Ovary (tissue), 10 donors: ENCODE measurements at places on chromosomes 7 and 10.

DNA sequence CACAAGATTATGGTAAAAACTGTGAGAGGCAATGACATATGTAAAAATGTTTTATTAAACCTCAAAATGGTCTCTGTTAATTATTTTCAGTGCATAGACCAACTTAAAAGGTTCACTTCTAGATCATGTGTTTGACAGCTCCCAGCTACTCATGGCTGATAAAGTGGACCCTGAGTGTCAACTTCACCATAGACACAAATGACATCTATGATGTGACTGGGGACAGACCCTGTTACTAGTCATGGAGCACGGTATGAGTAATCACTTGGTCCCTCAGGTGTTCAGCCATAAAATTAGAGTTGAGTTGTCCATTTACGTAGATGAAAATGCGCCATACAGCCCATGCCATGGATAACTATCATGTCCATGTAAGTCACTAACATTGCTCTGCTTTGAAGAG lies 199.8 kb downstream of the ZNF365 start:
- DNase-seq, result no peak

- DNase-seq, result no peak
These were observed 346.0 kb downstream of the PHF14 start for GRCh38 chr7:11319491-11320274.

DNA sequence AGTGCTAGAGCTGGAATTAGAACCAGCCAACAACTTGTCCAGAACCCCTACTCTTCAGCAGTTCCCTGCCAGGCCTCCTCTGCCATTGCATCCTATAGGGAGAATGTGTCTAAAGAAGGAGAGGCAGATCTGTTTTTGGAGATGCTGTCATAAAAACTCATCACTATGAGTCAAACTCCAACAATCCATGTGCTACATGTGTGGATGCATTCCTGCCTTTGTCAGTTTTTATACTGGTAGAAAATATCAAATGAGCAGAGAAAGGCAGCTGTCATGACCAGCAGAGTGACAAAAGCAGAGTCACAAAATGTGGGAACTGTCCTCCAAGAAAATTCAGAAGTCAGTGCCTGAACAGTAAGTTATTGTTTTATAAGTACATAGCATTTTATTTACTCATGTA lies 93.0 kb downstream of the ABLIM1 start:
- no peak for DNase-seq

- no peak for DNase-seq
These were observed 438.1 kb upstream of the NRP1 start for GRCh38 chr10:33772370-33773252.

- no peak for DNase-seq
These were observed 37.1 kb downstream of the COL26A1 start for GRCh38 chr7:101399759-101400158.

GRCh38 chr7:7920481-7920880 lies 48.1 kb upstream of the GLCCI1 start:
- no peak for DNase-seq

DNA sequence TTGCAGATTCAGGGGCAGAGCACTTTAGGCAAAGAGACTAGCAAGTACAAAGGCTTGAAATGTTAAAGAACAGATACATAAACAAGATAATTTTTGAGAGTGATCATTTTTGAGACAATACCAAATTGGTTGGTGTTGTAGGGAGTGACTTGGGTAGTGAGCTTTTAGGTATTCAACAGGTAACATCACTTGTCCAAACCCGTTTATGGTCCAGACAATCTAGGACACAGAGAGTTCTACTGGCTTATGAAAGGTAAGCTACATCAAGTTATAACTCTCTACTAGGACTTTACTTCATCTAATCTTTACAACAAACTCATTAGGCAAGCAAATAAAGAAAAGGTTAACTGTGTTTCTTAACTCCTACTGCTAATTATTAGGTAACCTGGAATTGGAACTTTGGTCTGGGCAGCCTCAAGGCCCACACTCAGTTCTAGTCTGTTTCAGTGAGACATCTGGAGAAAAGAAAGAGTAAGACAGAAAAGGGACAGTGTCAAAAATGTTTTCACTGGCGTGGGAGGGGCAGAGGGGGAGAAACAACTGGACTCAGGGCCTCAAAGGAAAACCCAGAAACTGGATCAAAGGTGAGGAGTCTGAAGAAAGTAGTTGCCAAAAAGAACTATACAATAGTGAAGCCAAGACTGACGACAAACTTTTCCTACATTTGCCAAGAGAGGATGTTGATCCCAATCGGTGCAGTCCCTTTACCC lies 39.2 kb downstream of the GNAT3 start:
- no peak for DNase-seq

DNA sequence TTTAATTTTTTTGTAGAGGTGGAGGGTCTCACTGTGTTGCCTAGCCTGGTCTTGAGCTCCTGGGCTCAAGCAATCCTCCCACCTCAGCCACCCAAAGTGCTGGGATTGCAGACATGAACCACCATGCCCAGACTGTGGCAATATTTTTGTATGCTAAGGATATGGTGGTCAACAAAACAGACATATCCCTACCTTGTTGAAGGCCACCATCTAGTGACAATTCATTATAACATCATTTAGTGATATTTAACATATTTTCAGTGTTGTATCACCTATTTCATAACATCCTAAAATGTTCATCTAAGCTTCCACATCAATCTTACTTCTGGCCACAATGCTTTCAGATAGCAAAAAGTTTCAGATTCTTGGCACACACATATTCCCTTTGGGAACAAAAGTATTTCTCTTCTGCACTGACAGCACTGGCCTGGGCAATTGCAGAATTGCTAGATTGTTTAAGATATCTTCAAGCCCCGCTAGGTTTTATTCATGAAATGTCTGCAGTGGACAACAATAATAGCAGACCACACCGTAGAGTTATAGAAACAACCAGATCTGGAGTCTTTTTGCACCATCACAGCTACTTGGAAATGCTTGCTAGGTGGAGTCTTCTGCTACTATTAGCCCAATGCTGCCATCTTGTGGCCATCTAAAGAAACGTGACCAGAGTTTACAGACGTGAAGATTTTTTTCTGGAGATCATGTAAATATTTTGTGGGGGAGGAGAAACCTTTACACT lies 58.4 kb downstream of the DNAJC12 start:
- peak; percentile 53 for DNase-seq

DNA sequence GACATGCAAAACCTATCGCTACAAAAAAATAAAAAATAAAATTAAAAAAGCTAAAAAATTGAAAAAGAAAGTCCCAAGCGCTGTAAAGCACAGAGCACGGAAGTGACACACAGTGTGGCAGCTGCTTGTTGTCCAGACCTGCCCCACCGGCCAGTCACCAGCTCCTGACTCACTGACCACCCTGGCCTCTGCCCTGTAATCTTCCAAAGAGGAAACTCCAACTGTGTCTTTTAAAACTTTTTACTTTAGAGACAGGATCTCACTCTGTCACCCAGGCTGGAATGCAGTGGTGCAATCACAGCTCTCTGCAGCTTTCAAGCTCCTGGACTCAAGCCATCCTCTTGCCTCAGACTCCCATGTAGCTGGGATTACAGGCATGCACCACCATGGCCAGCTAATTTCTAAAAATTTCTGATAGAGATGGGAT lies 23.6 kb downstream of the GNA12 start:
- DNase-seq, result peak; percentile 63

DNA sequence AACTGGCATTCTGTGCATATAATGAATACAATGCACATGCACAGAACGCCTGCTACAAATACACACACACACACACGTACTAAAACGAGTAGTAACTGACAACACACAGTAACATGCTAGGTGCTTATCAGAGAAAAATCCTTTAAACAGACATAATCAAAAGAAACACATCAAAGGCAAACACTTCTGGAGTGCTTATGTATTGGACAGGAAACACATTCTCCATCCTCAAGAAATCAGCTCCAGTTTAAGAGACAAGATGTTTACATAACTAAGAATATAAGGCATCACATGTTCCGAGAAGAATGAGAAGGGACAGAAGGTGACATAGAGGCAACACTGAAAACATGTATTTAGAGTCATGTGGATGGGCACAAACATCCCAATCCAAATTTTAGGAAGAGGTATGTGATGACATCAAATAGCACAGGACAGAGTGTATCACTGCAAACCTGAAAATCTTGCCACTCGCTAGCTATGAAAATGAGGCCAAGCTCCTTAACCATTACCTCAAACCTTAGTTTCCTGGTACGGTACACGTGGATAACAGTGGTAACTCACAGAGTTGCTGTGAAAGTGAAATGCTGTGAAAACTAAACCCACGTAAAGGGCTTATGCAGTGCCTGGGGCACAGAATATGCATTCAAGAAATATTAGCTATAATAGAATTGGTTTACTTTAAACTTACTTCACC lies 619.6 kb downstream of the PARD3 start:
- no peak for DNase-seq

GRCh38 chr7:108497082-108497725 lies 28.7 kb downstream of the PNPLA8 start:
- DNase-seq, result no peak

- DNase-seq, result no peak
These were observed 40.7 kb upstream of the TOMM7 start for GRCh38 chr7:22863156-22863899.

DNA sequence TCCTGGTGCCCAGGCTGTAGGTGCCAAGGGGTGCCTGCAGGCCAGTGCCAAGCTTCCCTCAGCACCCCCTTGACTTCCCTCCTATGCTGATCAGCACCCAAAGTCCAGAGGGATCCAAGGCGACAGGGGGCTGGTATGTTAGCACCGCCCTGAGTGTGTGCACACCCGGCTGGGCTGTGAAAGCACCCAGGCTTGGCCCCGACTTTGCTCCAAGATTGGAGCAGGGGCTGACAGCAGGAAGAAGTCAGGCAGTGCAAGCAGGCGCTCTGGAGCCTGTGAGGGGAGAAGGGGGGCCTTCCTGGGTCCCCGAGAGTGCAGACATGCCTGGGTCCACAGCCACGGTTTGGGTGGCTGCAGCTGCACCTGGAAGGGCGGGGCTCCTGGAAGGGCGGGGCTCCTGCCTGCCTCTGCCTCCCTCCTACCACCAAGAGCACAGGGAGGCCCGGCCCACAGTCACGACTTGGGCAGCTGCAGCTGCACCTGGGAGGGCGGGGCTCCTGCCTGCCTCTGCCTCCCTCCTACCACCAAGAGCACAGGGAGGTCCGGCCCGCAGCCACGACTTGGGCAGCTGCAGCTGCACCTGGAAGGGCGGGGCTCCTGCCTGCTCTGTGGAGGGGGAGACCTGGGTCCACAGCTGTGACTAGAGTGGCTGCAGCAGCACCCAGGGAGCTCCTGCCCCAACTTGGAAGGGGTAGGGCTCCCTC lies 30.2 kb upstream of the ZMYND11 start:
- DNase-seq, result no peak

- DNase-seq, result peak; percentile 30
These were observed 644 bp downstream of the SORBS1 start for GRCh38 chr10:95560278-95561176.

- no peak for DNase-seq
These were observed 1.9 kb upstream of the FRAT2 start for GRCh38 chr10:97336446-97336845.

DNA sequence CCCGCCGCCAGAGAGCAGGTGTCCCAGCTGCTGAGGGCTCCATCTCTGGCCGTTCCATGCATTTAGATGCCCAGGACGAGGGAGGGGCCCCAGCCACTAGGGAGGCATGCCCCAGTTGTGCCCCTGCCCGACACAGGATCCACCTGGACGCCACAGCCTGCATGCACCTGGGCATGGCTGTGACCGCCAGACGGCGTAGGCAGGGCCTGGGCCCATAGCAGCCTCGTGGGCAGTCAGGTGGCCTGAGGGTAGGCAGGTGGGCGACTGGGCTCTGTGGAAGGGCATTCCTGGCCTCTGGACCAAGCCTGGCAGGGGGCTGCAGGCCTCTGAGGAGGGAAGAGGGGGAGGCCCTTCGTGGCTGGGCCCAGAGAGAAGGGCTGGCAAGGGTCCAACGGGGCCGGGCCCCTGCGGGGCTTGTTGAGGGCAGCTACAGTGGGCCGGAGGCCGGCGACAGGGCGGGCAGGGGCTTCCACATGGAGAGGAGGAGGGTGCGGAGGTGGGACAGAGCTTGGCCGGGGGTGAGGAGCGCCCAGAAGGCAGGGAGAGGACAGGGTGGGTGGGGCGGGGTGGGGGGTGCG lies 76.0 kb upstream of the NKX6-2 start:
- no peak for DNase-seq

GRCh38 chr10:30865141-30865926 lies 166.3 kb downstream of the ZNF438 start:
- no peak for DNase-seq

- DNase-seq, result no peak
These were observed 299.0 kb downstream of the TNS3 start for GRCh38 chr7:47282790-47283496.

DNA sequence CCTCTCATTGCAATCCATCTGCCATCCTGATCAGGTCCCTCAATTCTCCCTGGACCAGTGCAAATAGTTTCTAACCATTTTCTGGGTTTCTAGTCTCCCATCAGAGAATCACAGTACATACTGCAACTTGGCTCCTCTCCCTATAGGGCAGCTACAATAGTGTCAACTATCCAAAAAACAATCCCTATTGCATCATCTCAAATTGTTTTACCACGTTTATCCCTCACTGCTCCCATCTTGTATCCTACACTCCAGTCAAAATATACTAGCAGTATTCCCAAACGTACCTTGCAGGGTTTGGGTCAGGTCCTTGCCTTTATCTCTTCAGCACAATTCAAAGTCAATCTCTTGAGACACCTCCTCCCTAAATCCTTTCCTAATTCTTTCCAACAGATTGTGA lies 23.6 kb downstream of the ASB15 start:
- no peak for DNase-seq

DNA sequence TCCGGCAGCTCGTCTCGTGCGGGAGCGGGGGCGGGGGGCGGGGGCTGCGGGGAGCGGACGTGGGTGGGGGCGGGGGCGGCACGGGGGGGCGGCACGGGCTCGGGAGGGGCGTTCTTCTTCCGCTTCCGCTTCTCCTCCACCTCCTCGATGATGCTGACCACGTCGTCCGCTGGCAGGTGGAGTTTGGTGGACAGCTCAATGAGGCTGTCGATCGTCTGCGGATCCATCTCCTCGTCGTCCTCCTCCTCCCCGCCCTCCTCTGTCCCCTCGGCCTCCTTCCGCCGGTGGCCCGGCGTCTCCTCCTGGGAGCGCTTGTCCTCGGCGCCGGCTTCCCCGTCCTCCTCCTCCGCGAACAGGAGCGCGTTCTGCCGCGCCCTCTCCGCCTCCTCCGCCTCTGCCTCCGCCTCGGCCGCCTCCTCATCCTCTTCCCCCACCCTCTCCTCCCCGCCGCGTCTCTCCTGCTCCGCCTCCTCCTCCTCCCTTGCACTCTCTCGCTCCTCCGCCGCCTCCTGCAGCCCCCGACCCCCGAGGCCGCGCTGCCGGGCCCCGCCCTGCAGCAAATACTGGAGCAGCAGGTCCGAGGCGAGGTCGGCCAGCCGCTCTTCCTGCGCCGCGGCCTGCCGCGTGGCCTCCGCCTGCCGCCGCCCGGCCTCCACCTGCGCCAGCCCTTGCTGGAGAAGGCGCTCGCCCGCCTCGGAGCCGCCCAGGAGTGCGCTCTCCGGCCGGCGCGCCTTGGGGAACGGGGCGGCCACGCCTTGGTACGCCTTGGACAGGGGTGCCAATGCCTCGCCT lies 1.9 kb downstream of the VGF start:
- DNase-seq, result no peak
